ENCODE measurements at places on chromosomes 11 and 22. TPM values are rescaled to one million over a fixed set of nuclear protein-coding genes. Genes with fewer than 3 reads are reported as not detected.

GRCh38 chr11:67545280-67545679, 22.0 kb upstream of the CABP2 start:
- H3K4me1 ChIP-seq, result peaks cover 26% of the 10 kb centered on the region
- no peaks in the 10 kb centered on the region for H3K27me3 ChIP-seq
- H3K27ac ChIP-seq, result peak overlapping the region; percentile 6
- no peaks in the 10 kb centered on the region for H3K36me3 ChIP-seq
- DNase-seq, result peak; percentile 75

DNA sequence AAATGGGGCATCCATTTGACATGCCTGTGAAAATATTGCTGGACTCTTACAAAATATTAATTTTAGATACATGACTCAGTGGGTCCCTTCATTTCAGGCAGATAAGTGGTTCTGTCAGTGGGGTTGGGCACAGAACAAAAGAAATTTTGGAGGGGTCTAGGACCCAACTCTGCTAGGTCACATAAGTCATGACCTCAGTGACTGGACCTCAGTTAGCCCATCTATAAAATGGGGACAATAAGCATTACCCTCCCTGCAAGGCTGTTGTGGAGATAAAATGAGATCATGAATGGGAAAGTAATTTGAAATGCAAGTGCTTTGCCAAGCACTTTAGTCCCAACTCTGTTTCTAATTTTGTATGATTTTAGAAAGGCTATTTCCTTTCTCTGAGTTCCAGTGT, 23.8 kb downstream of the ADORA2A start:
- no peak for DNase-seq
- no peak overlapping the region for H3K4me3 ChIP-seq
- no peaks in the 10 kb centered on the region for H3K36me3 ChIP-seq
- peaks cover 1% of the 10 kb centered on the region for H3K4me1 ChIP-seq
- H3K27ac ChIP-seq, result no peak overlapping the region

GRCh38 chr11:75492181-75492820, 33.4 kb downstream of the GDPD5 start:
- no peaks in the 10 kb centered on the region for H3K27me3 ChIP-seq
- no peak overlapping the region for H3K4me3 ChIP-seq
- no peak overlapping the region for H3K27ac ChIP-seq
- no peak for DNase-seq
- H3K36me3 ChIP-seq, result no peaks in the 10 kb centered on the region

GRCh38 chr11:65135633-65136145, 1.4 kb upstream of the SYVN1 start:
- no peak for DNase-seq
- no peaks in the 10 kb centered on the region for H3K36me3 ChIP-seq
- H3K27ac ChIP-seq, result peak overlapping the region; percentile 97
- no peaks in the 10 kb centered on the region for H3K4me1 ChIP-seq

GRCh38 chr11:46242041-46242951, 35.2 kb upstream of the CREB3L1 start:
- no peak overlapping the region for H3K4me3 ChIP-seq
- no peak for DNase-seq
- no peak overlapping the region for H3K27ac ChIP-seq
- no peaks in the 10 kb centered on the region for H3K36me3 ChIP-seq
- H3K27me3 ChIP-seq, result no peaks in the 10 kb centered on the region

- no peaks in the 10 kb centered on the region for H3K4me1 ChIP-seq
- no peak overlapping the region for H3K4me3 ChIP-seq
These were observed 17.9 kb upstream of the ZC3H12C start for GRCh38 chr11:110075105-110075846.

- H3K4me3 ChIP-seq, result peak overlapping the region; percentile 89
- no peaks in the 10 kb centered on the region for H3K36me3 ChIP-seq
- H3K4me1 ChIP-seq, result peaks cover 10% of the 10 kb centered on the region
- no peak for DNase-seq
- H3K27ac ChIP-seq, result peak overlapping the region; percentile 75
- no peaks in the 10 kb centered on the region for H3K27me3 ChIP-seq
These were observed 1.4 kb downstream of the MICAL2 start for GRCh38 chr11:12111549-12112520.

DNA sequence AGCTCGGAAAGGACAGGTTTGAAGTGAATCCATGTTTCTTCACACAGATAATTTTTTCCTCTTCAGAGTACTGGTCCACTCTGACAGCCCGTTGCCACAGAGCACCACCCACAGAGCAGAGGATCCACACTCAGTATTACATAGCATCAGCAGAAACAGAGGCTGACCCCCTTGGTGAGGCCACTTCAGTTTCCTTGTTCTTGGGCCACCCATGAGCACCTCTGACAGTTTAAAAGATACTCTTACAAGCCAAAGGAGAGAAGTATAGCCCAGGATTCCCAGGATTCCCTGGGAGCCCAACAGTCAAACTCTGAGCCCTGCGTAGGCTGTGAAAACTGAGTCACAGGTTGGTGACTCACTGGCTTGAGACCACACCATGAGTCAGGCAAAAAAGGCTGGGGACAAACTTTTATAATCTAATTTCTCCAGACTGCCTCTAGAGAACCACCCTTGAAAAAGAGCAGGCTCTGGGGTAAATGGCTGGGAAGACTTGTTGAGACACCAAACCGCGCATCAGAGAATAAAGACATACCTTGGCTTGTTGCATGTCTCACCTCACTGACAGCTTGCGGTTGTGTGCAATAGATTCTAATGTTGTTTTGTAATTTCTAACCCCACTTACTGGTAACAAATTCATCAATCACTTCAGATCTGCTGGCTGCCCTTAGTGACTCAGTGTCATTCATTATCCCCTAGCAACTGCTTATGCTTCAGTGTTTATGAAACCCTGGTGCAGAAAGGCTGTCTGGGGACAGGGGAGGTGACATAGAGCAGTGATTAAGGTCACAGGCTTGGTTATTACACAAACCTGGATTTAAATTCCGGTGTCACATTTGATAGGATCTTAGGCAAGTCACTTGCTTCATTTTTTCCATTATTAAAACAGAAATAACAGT, 56.9 kb upstream of the PRSS23 start:
- peaks cover 9% of the 10 kb centered on the region for H3K4me1 ChIP-seq
- H3K36me3 ChIP-seq, result no peaks in the 10 kb centered on the region
- DNase-seq, result no peak
- H3K27me3 ChIP-seq, result no peaks in the 10 kb centered on the region
- no peak overlapping the region for H3K4me3 ChIP-seq

DNA sequence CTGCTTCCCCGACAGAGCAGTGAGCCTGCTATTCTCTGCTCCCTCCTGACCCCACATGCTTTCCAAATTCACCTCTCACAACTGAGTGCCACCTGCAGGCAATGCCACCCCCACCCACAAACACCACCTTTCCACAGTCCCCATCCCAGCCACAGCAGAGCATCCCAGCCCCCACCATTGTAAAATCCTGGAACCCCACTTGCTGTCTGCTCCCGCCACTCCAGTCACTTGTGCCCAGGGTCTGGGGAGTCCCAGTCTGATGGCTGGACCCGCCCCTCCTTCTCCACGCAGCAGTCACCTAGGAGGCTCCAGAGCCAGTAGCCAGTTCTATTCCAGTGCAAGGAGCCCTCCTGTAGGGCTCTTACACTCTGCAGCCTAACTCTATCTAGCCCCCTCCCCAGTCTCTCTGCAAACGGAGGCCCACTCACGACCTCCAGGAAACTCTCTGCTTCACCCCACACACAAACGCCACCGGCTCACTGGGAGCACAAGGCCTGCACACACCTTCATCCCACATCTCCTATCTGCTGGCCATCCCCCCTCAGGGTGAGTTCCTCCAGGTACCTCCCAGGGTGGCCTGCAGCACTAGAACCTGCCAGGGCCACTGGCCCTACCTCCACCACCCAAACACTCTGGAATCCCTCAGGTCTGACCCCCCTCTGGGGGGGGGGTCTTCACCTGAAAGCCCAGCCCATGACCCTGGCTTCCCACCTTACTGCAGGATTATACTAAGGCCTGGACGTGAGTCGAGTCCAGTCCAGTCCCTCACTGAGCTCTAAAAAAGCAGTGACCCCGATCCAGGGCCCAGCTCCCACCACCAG, 1.4 kb downstream of the GNB1L start:
- no peaks in the 10 kb centered on the region for H3K27me3 ChIP-seq
- no peaks in the 10 kb centered on the region for H3K36me3 ChIP-seq
- H3K4me3 ChIP-seq, result peak overlapping the region; percentile 98
- peaks cover 28% of the 10 kb centered on the region for H3K4me1 ChIP-seq

DNA sequence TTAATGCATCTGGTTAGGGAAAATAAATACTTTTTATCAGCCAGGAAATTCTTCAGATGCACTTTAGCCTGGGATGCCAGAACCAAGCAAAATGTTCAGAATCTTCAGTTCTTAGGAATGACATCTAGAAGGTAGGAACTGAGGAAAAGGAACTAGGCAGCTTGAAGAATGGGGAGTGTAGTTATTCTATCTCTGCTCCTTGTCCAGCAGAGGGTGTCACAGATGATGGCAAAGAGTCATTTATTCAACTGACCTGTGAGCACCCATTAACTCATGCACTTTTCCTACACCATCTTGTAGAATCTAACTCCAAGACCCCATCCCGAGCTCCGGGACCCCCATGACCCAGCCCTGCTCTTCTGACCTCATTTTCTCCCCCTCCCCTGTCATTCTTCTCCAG, 122.1 kb upstream of the ISX start:
- no peak overlapping the region for H3K4me3 ChIP-seq
- H3K36me3 ChIP-seq, result no peaks in the 10 kb centered on the region
- no peaks in the 10 kb centered on the region for H3K4me1 ChIP-seq
- no peak overlapping the region for H3K27ac ChIP-seq
- H3K27me3 ChIP-seq, result no peaks in the 10 kb centered on the region

DNA sequence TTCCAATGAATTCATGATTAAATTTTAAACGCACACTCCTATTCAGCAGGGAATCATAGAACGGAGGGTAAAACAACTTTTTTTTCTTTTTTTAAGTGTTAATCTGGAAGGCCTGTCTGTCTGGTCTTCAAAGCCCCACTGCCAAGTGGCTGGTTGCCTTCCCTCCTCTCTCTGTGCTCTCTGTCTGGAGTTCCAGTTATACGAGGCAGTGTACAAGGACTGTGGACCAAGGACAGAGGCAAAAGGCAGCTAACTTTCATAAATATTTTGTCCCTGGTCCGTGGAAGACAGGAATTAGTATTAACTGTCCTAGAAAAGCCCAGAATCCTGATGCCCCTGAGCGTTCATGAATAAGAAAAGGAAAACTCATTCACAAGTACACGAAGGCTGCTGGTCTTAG, 164.0 kb upstream of the E2F8 start:
- no peak overlapping the region for H3K27ac ChIP-seq
- H3K27me3 ChIP-seq, result no peaks in the 10 kb centered on the region
- H3K4me3 ChIP-seq, result no peak overlapping the region
- DNase-seq, result no peak
- no peaks in the 10 kb centered on the region for H3K4me1 ChIP-seq

GRCh38 chr11:100889758-100890157, 202.7 kb downstream of the ARHGAP42 start:
- no peaks in the 10 kb centered on the region for H3K36me3 ChIP-seq
- H3K4me3 ChIP-seq, result no peak overlapping the region
- no peaks in the 10 kb centered on the region for H3K27me3 ChIP-seq

DNA sequence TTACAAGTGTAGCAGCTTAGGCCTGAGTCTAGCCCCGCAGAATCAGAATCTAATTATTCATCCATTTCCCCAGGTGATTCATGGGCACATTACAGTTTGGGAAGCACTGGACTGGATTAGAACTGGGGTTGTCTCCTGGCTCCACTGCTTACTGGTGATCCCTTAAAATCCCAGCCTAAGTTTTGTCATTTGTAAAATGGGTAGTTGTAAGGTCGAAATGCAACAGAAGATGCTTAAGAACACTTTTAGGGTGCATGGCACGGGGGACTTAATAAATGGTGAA, 1.3 kb downstream of the STX3 start:
- H3K27ac ChIP-seq, result no peak overlapping the region
- no peak for DNase-seq
- H3K4me1 ChIP-seq, result no peaks in the 10 kb centered on the region
- H3K4me3 ChIP-seq, result peak overlapping the region; percentile 88

- no peaks in the 10 kb centered on the region for H3K36me3 ChIP-seq
- no peaks in the 10 kb centered on the region for H3K4me1 ChIP-seq
- no peaks in the 10 kb centered on the region for H3K27me3 ChIP-seq
- no peak overlapping the region for H3K27ac ChIP-seq
These were observed 7.0 kb downstream of the MMP3 start for GRCh38 chr11:102836290-102836875.

- peaks cover 14% of the 10 kb centered on the region for H3K4me1 ChIP-seq
- no peak overlapping the region for H3K4me3 ChIP-seq
- H3K27ac ChIP-seq, result no peak overlapping the region
- H3K27me3 ChIP-seq, result no peaks in the 10 kb centered on the region
These were observed 101.0 kb downstream of the ARL14EP start for GRCh38 chr11:30423886-30424285.

DNA sequence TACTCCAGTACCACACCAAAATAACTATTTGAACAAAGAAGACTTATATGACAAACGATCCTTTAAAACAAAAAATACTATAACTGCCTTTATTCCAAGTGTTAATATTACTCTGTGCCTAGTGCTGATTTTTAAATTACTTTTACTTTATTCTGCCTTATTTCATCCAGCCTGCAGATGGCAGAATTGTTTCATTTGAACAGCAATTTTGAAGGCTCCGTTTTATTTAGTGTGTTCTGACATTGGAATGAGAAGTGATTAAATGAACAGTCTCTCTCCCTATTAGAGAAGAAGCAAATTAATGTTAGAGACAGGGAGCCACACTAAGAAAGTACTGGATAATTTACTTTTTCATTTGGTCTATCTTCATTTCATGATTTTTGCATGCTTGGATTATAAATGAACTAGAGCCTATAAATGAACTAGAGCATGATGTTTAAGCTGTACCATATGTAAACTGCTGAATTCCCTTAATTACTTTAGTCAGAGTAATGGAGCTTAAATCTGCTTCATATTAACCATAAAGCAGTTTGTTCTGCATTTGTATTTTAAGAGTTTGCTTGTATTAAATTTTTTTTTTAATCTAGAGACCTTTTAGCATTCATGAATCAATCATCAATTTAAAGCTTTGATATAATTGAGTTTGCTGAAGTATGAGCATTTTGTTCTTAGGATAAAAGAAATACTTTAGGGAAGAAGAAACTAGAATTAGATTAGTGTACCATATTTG, 9.8 kb downstream of the PDHX start:
- no peaks in the 10 kb centered on the region for H3K27me3 ChIP-seq
- no peak overlapping the region for H3K27ac ChIP-seq
- H3K36me3 ChIP-seq, result no peaks in the 10 kb centered on the region

DNA sequence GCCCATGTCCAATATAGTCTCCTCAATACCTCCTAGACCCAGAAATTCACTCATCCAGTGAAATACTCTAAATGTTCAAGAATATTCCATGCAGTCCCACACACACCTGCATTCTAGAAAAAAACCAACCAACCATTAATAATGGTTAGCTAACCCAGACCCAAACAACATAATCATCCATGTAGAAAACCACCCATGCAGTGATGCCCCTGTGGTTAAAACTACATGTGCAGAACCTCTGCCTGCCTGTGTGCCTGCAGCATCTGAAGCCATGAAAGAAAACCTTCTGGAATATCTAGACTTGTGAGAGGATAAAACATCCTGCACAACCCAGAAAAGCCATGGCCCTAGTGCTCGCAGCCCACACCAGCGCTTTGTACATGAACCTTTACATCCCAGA, 47.8 kb downstream of the SLC22A12 start:
- DNase-seq, result no peak
- no peaks in the 10 kb centered on the region for H3K36me3 ChIP-seq
- no peak overlapping the region for H3K4me3 ChIP-seq
- H3K4me1 ChIP-seq, result no peaks in the 10 kb centered on the region
- no peak overlapping the region for H3K27ac ChIP-seq

The CST6 gene
- total RNA-seq, result not detected

The CHRNA10 gene
- 0.27 TPM for total RNA-seq
